Central memory CD8-positive, alpha-beta T cell (primary cell): ENCODE measurements at places on chromosomes 2 and 18.

GRCh38 chr18:45566025-45566740, 49.1 kb upstream of the SLC14A2 start:
- peaks cover 17% of the 10 kb centered on the region for H3K27me3 ChIP-seq
- H3K4me3 ChIP-seq, result no peak overlapping the region
- no peaks in the 10 kb centered on the region for H3K36me3 ChIP-seq

DNA sequence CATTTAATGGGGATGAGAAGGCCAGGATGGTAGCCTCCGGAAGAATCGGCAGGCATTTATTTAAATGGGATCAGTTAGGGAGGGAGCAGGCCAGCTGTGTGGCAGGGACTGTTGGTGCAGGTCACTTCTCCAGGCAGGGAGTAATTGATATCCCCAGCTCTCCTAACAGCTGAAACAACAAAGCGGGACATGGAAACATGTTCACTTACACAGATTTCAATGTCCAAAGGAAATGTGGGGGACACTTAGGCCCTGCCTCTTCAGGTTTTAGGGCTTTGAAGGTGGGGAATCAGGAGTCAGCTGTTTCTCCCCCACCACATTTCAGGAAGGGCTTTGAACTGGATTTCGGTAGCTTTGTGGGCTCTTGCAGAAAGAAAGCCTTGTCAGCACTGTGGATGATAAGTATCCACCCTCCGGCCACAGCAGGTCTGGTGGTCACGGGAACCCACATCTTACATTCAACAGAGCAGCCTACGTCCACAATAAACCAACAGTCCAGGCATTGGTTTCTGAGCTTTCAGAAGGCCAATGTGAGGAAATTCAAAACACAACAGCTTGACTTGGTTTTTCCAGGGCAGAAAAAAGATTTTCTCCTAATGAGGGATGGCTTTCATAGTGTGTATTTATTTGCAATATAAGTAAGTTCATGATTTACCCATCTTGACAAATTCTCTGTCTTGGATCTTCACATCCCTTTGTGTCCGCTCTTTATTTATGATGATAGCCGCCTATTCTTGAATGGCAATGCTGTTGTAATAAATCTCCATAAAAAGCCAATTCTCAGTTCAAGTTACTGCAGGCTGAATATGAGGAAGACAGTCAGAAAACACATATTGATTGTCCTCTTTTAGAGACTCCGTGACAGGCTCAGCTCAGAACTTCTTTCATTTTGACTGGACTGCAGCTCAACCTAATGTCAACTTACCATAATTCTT, 96.6 kb upstream of the NRP2 start:
- no peaks in the 10 kb centered on the region for H3K4me1 ChIP-seq
- DNase-seq, result no peak
- H3K4me3 ChIP-seq, result no peak overlapping the region
- H3K27me3 ChIP-seq, result no peaks in the 10 kb centered on the region

DNA sequence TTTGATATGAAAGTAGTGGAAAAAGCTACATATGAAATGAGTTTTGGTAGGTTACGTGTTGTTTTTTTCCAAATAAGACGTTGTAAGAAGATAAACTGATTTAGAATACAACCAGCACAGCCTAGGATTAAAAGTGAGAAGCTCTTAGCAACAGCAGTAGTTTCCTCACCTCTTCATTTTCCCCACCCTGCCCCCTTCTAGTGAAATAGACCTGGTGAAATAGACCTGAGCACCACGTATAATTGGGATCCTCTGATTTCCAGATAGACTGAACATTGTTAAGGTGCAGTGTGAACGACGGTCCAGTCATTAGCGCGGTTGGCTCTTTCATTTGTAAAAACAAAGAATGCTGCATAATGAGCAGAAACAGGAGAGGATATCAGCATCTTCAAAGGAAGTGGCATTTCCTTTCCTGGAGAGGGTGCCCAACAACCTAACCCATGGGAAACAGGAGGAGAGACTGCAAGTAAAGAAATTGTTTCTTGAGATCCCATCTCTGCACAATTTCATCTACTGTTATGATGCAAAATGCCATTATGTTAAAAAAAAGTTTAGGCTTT, 114.3 kb downstream of the FIGN start:
- H3K27me3 ChIP-seq, result no peaks in the 10 kb centered on the region
- no peak overlapping the region for H3K27ac ChIP-seq
- DNase-seq, result no peak
- no peak overlapping the region for H3K4me3 ChIP-seq
- no peaks in the 10 kb centered on the region for H3K4me1 ChIP-seq

GRCh38 chr2:238106339-238106697, 6.2 kb downstream of the ESPNL start:
- DNase-seq, result no peak
- peaks cover 1% of the 10 kb centered on the region for H3K36me3 ChIP-seq

DNA sequence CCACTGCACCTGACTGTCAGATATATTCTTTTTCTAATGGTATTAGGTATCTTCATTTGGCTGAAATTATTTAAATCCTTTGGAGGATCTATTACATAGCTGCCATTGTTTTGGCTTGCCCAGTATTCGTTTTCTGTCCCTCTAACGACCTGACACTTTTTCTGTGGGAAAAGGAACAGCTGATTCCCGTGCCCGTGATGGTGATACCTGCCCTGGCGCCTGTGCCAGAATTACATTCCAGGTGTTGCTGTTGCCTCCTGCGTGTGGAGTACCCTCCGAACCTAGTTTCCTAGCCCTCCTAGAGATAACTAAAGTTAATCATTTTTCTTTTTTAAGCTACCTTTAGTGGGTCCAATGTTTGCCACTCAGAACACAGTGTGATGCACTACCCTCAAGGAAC, 14.0 kb downstream of the HOXD1 start:
- peaks cover 47% of the 10 kb centered on the region for H3K27me3 ChIP-seq
- H3K27ac ChIP-seq, result no peak overlapping the region
- H3K4me3 ChIP-seq, result no peak overlapping the region
- H3K4me1 ChIP-seq, result no peaks in the 10 kb centered on the region
- H3K36me3 ChIP-seq, result no peaks in the 10 kb centered on the region
- no peak for DNase-seq

DNA sequence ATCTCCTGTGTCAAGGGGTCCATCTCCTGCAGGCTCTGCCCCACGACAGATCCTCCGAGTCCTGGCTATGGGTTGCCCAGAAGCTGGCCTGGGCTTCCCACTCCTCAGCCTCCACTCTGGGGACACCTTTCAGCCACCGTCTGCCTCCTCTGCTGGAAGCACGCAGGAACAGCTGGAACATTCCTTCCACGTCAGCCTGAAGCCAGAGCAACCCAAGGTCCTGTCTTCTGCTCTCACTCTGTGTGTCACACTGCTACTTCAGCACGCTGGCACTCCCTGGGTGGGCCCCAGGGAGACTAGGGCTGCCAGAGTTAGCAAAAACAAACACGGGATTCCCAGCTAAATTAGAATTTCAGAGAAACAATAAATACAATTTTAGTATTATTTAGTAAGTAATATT, 148.8 kb downstream of the HRH4 start:
- no peak overlapping the region for H3K4me3 ChIP-seq
- no peaks in the 10 kb centered on the region for H3K27me3 ChIP-seq
- DNase-seq, result no peak
- H3K27ac ChIP-seq, result no peak overlapping the region
- no peaks in the 10 kb centered on the region for H3K4me1 ChIP-seq
- H3K36me3 ChIP-seq, result no peaks in the 10 kb centered on the region

DNA sequence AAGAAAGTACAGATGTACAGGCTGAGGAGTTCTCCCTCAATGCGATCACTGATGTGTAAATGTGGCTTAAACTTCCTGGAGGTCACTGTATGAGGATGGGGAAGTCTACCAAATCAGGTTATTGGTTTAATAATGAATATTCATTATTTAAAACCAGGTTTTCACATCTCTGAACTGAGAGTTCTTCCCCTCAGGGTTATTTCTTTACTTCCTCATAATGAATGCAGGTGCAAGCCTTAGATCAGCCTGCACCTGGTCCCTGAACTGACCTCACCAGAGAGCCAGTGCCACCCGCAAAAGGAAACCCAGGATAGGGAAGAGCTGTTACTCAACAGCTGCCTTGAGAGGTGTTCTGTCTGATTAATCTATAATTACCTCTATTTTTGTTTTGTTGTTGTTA, 369.0 kb downstream of the EPHA4 start:
- DNase-seq, result no peak
- peaks cover 2% of the 10 kb centered on the region for H3K36me3 ChIP-seq
- H3K4me3 ChIP-seq, result no peak overlapping the region
- no peak overlapping the region for H3K27ac ChIP-seq

DNA sequence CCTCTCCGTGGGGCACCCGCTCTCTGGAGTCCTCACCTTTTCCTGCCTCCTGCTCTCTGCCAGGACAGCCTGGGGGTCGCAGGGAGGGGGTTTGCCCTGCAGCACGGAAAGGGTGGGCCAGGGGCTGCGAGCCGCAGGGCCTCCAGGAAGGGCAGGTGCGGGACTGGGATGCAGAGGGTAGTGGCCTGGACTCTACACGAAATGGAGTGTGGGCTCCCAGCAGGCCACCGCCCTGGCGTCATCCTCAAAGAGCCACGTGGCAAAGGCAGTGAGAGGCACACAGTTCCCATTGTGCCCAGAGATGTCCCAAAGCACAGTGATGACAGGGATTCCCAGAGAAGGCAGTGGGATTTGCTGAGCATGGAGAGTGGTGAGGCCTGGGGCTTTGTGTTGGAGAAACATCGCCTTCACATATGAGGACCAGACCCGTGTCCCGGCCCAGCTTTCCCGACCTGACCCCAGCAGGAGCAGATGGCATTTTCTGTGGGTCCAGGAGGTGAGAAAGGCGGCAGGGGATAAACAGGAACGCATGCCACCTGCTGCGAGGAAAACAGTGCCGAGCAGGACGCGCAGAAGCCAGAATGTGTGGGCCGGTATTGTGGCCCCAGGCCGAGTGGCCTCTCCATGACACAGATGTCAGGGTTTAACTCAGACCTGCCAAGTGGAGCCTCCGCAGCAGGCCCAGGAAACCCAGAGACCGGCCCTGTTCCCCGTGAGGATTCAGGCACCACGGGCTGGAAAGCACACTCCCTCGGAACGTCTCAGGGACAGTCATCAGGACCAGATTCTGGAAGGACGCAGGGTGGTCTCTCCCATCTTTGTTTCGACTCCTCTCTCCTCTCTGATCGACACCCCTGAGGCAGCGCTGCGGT, 855.5 kb upstream of the SALL3 start:
- H3K27me3 ChIP-seq, result no peaks in the 10 kb centered on the region
- no peak overlapping the region for H3K4me3 ChIP-seq
- no peak overlapping the region for H3K27ac ChIP-seq
- H3K36me3 ChIP-seq, result no peaks in the 10 kb centered on the region
- H3K4me1 ChIP-seq, result no peaks in the 10 kb centered on the region

GRCh38 chr18:77482190-77483085, 232.8 kb downstream of the GALR1 start:
- peaks cover 3% of the 10 kb centered on the region for H3K36me3 ChIP-seq
- H3K27ac ChIP-seq, result no peak overlapping the region
- DNase-seq, result no peak
- no peaks in the 10 kb centered on the region for H3K4me1 ChIP-seq
- H3K4me3 ChIP-seq, result no peak overlapping the region
- peaks cover 33% of the 10 kb centered on the region for H3K27me3 ChIP-seq

DNA sequence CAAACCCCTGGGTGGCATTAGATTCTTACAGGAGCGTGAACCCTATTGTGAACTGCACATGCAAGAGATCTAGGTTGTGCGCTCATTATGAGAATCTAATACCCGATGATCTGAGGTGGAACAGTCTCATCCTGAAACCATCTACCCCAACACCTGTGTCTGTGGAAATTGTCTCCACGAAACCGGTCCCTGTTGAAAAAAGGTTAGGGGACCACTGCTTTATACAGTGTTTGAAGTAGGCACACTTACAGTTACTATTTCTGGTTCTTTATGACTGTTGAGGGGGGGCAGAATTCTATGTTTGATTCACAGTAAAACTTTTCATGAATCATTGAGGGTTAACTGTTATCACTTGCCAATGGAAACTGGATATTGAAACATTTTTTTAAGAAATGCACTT, 72.0 kb downstream of the RIF1 start:
- no peaks in the 10 kb centered on the region for H3K4me1 ChIP-seq
- no peak overlapping the region for H3K4me3 ChIP-seq
- H3K36me3 ChIP-seq, result peaks cover 12% of the 10 kb centered on the region
- H3K27ac ChIP-seq, result no peak overlapping the region
- no peaks in the 10 kb centered on the region for H3K27me3 ChIP-seq

DNA sequence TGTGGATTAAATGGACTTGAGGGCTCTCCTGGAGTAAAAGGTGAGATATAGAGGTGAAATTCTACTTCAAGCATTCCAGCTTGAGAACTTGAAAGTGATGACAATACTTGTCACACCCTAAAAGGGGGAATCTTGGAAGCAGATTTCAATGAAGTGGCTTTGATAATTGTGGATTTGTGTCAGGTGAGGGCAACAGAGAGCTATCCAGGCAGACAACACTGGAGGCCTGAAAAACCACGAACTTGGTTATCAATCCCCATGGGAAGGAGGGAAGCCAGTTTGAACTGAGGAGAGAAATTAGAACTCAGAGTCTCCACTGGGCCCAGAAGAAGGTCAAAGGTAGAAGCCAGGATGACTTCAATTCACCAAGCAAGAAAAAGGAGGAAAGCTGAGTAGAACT, 263.9 kb downstream of the FIGN start:
- H3K27ac ChIP-seq, result no peak overlapping the region
- no peaks in the 10 kb centered on the region for H3K36me3 ChIP-seq
- DNase-seq, result no peak
- H3K4me1 ChIP-seq, result no peaks in the 10 kb centered on the region
- H3K27me3 ChIP-seq, result no peaks in the 10 kb centered on the region
- H3K4me3 ChIP-seq, result no peak overlapping the region

- no peak for DNase-seq
- H3K27ac ChIP-seq, result no peak overlapping the region
- no peaks in the 10 kb centered on the region for H3K4me1 ChIP-seq
Observed at GRCh38 chr2:183666031-183666430, 541.8 kb downstream of the NUP35 start.
